ENCODE measurements at places on chromosomes 7 and 10.

DNA sequence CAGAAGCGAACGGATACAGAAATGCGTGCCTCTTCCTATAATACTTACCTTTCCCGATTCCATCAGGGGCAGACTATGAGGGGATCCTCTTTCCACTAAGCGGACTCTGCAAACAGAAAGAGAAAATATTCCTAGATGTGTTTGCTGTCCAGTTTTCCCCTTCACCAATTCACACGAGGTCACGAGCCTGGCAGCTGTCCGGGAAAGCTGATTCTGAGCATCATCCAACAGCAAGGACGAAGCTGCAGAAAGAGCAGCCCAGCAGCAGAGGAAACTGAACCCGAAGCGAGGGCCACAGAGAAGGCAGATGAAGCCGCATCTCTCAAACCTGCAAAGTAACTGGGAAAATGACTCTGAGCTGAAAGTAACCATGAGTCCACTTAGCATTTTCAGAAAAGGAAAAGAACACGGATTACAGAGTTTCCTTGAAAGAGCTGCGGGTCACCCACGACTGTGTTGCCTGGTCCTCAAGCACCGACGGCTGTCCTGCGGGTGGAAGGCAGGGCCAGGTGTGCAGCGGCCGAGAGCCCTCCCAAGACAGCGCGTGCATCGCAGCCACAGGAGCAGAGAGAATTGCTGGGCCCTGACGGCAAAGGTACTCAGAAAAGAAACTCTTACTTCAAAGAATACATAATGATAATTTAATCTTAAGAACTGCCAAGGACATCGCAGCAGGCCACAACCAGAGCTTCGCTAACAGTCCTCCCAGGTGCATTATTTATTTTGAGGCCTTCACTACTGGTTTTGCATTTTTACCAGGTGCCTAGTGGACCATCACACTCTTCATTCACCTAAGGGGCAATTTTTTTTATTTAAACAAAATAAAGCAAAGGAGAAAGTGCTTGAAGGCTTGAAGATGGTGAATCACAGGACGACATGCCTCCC, 153.3 kb downstream of the ZMYND11 start:
- DNase-seq: no peak

- DNase-seq: no peak
Measured at GRCh38 chr7:134910968-134911367, 75.3 kb upstream of the AGBL3 start.

- DNase-seq: no peak
Measured at GRCh38 chr7:155269766-155270585, 27.7 kb upstream of the INSIG1 start.

GRCh38 chr10:117946525-117947070, 100.1 kb downstream of the RAB11FIP2 start:
- DNase-seq: no peak

DNA sequence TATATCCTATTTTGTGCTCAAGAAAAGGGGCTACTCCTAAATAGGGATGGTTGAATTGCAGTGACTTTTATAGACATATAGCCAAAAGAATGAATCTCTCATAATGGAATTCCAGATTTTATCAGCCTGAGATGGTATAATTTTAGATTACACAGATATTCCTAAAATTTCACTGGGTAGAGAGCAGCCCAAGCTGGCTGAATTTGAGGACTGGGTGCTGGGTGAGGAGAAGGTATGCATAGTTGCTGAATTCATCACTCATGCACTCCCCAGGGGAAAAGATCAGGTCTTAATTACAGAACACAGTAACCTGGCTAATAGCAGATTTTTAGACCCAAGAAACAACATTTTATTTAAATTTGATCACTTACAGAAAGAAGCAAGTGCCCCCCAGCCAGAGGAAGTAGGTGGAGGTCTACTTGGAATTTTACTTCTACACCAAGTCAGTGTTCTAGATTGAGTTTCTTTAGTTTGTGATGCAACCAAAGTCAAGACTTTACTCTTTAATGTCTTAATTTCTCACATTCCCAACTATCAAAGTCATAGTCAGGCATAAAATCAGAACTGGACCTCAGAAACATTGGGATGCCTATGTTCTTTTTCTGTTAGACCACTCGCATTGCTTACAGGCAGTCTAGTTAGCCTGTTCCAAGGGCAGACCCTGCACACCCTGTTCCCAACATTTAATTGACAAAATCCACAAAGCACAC, 337.4 kb upstream of the PODXL start:
- DNase-seq: no peak

GRCh38 chr7:90597563-90598253, 1.6 kb downstream of the CDK14 start:
- no peak for DNase-seq

DNA sequence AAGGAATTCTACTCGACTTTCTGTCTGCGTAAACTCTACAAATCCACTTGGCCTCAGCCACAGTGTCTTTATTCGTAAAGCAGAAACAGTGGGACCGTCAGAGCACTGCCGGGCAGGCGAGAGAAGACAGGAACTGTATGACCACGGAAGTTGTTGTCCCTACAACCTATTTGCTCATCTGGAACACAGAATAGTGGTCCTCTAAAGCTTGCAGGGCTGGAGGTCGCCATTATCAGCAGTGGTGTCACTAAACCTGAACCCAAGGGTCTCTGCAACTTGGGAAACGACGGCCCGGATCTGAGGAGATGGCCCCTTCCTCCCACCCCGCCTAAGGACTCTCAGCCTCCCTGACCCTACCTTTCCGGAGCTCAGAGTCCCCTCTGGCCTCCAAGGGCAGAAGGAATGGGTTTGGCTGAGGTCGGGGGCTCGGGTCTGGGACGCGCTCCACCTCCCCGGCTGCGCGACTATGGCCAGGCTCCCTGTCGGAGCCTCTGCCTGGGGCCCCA, 442 bp downstream of the STYXL1 start:
- no peak for DNase-seq

DNA sequence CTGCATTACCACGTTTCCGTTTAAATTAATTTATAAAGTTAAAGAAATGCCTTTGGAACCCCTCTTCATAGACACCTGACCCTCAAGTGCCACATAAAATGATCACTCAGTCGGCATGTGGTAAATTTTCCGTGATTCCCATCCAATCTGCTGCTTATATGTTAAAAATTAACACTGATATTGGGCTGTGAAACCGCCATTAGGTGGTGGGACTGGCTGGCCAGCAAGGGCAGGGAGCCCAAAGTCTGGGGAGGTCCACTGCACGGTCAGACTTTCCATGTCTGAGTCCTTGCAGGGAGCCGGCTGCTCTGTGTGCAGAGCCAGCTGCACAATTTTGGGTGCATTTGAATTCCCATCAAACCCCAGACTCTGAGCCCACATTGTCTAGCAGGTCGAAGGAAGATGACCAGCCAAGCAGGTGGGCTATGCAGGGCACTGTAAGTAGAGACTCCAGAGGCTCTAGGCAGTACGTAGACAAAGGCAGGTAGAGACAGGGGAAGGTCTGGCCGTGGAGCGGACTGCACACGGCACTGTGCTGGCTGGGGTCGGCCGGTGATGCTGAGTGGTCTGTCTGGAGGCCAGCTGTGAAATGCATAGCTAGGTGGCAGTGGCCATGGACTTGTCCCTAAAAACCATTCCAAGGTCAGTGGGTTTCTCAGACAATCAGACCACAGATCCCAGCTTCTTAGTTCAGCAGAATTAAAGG, 122.9 kb downstream of the SH3PXD2A start:
- no peak for DNase-seq

- DNase-seq: no peak
Measured at GRCh38 chr7:48148311-48148710, 22.9 kb upstream of the ABCA13 start.

- DNase-seq: no peak
Measured at GRCh38 chr7:17342756-17343155, 44.3 kb downstream of the AHR start.

- DNase-seq: no peak
Measured at GRCh38 chr7:151168787-151169162, 1.3 kb upstream of the GBX1 start.

DNA sequence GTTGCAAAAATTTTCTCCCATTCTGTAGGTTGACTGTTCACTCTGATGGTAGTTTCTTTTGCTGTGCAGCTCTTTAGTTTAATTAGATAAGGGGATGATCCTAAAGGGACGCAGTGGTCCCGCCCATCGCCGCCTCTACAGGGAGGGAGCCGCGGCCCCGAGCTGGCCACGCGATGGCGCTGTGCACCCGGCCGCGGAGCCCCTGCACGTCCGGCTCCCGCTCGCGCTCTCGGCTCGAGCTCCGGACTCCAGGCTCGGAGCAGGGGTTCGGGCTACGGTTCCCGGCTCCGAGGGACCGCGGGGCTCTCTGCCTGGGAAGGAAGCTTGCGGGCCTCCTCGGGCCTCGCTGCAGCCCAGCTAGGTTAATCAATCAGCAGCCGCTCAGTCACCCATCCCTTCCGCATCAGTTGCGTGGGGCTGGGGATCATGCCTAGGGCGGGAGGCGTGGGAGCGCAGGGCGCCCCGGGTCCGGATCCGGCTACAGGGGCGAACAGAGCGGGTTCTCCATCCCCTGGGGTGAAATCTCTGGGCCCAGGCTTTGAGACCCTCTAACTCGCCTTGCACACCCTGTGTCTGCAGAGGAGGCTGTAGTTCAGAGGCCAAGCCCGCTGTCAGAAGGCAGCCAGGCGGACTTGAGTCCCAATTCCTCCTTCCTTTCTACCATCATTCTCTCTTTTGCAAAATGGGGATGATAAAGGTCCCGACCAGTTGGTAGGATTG, 97.9 kb downstream of the WDR11 start:
- no peak for DNase-seq
